Activated naive CD4-positive, alpha-beta T cell treated with anti-CD3 and anti-CD28 coated beads for 36 hours (primary cell): ENCODE measurements at places on chromosomes 1 and 21. TPM values are rescaled to one million over a fixed set of nuclear protein-coding genes. Genes with fewer than 3 reads are reported as not detected.

KCNA3 gene
- total RNA-seq = 15.4 TPM

LCE1A gene
- total RNA-seq = not detected

PRPF38B gene
- 50.4 TPM for total RNA-seq

TLCD4 gene
- 0.12 TPM for total RNA-seq

SLC35F3 gene
- total RNA-seq = not detected

NBPF20 gene
- 1.4 TPM for total RNA-seq

LAX1 gene
- 11.2 TPM for total RNA-seq

MYCL gene
- total RNA-seq = 0.19 TPM

FCRL1 gene
- not detected for total RNA-seq

NOS1AP gene
- total RNA-seq = 0.42 TPM

GDAP2 gene
- 19.9 TPM for total RNA-seq

ADAM15 gene
- total RNA-seq = 55.8 TPM

SPATA46 gene
- total RNA-seq = not detected

PGLYRP3 gene
- total RNA-seq = not detected

MFSD2A gene
- 4.0 TPM for total RNA-seq

B3GALT2 gene
- not detected for total RNA-seq

CORT gene
- total RNA-seq = 0.29 TPM

C1orf115 gene
- 1.1 TPM for total RNA-seq

KIF17 gene
- total RNA-seq = not detected

GNG12 gene
- total RNA-seq = 0.07 TPM

PIGP gene
- total RNA-seq = 12.0 TPM

TAS1R2 gene
- not detected for total RNA-seq

HLX gene
- not detected for total RNA-seq

ZBTB40 gene
- 13.1 TPM for total RNA-seq

C1orf94 gene
- not detected for total RNA-seq

NBPF6 gene
- not detected for total RNA-seq

KCNE1 gene
- total RNA-seq = not detected

TFF2 gene
- not detected for total RNA-seq

ADAMTS4 gene
- total RNA-seq = 10.6 TPM

DNM3 gene
- total RNA-seq = 0.96 TPM

POU3F1 gene
- total RNA-seq = not detected

OLFML2B gene
- 2.3 TPM for total RNA-seq

TRABD2B gene
- not detected for total RNA-seq

FOXD3 gene
- total RNA-seq = not detected

ZNF648 gene
- not detected for total RNA-seq

BNIPL gene
- 1.1 TPM for total RNA-seq

CFH gene
- total RNA-seq = not detected

HS2ST1 gene
- 11.3 TPM for total RNA-seq
